ENCODE measurements at places on chromosomes 1 and 21. TPM values are rescaled to one million over a fixed set of nuclear protein-coding genes. Genes with fewer than 3 reads are reported as not detected.

DNA sequence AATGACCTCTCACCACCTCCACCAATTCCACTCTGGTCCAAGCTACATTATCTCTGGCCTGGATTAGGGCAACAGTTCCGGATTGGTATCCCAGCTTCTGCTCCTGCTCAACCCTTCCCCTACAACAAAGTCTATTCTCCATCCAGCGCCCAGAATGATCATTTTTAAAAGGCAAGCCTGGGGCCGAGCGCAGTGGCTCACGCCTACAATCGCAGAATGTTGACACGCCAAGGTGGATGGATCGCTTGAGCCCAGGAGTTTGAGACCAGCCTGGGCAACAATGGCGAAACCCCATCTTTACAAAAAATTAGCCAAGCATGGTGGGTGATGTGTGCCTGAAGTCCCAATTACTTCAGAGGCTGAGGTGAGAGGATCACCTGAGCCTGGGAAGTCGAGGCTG, 2.2 kb downstream of the LYST start:
- no peak overlapping the region for H3K4me3 ChIP-seq
- no peak overlapping the region for H3K27ac ChIP-seq
- no peaks in the 10 kb centered on the region for H3K27me3 ChIP-seq
- no peak for DNase-seq
- H3K36me3 ChIP-seq, result no peaks in the 10 kb centered on the region
- peaks cover 5% of the 10 kb centered on the region for H3K4me1 ChIP-seq

- no peak overlapping the region for H3K27ac ChIP-seq
- DNase-seq, result peak; percentile 81
- H3K36me3 ChIP-seq, result no peaks in the 10 kb centered on the region
- no peak overlapping the region for H3K4me3 ChIP-seq
- no peaks in the 10 kb centered on the region for H3K4me1 ChIP-seq
These were observed 210.3 kb upstream of the CACYBP start for GRCh38 chr1:174789399-174789798.

DNA sequence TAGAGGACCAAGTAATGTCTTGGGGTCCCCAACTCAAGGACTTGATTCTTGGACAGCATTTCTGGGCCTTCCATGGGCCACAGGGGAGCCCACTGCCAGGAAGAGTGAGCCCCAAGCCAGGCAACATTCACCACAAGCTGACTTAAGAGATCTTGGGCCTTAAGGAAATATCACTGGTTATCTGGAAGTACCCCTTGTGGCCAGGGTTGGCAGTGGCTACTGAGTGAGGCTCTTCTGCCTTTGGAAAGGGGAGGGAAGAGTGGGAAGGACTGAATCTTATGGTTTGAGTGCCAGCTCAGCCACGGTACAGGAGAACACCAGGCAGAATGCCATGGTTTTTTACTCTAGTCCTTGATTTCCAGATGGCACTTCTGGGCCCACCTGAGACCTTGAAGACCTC, 228.9 kb upstream of the RGS18 start:
- no peak for DNase-seq
- H3K4me1 ChIP-seq, result no peaks in the 10 kb centered on the region
- no peak overlapping the region for H3K27ac ChIP-seq
- no peaks in the 10 kb centered on the region for H3K36me3 ChIP-seq
- H3K27me3 ChIP-seq, result no peaks in the 10 kb centered on the region

DNA sequence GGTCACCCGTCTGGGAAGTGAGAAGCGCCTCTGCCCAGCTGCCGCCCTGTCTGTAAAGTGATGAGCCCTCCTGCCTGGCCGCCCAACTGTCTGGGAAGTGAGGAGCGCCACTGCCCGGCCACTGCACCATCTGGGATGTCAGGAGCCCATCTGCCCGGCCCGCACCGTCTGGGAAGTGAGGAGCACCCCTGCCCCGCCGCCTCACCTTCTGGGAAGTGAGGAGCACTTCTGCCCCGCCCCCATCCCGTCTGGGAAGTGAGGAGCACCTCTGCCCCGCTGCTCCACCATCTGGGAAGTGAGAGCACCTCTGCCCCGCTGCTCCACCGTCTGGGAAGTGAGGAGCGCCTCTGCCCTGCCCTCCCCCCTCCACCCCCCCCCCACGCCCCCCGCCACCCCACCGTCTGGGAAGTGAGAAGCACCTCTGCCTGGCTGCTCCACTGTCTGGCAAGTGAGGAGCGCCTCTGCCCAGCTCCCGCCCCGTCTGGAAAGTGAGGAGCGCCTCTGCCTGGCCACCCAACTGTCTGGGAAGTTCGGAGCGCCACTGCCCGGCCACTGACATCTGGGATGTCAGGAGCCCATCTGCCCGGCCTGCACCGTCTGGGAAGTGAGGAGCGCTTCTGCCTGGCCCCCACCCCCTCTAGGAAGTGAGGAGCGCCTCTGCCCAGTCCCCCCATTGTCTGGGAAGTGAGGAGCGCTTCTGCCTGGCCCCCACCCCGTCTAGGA, 4.5 kb upstream of the ZZZ3 start:
- H3K27me3 ChIP-seq, result no peaks in the 10 kb centered on the region
- H3K4me1 ChIP-seq, result no peaks in the 10 kb centered on the region
- no peak overlapping the region for H3K27ac ChIP-seq
- no peak for DNase-seq

DNA sequence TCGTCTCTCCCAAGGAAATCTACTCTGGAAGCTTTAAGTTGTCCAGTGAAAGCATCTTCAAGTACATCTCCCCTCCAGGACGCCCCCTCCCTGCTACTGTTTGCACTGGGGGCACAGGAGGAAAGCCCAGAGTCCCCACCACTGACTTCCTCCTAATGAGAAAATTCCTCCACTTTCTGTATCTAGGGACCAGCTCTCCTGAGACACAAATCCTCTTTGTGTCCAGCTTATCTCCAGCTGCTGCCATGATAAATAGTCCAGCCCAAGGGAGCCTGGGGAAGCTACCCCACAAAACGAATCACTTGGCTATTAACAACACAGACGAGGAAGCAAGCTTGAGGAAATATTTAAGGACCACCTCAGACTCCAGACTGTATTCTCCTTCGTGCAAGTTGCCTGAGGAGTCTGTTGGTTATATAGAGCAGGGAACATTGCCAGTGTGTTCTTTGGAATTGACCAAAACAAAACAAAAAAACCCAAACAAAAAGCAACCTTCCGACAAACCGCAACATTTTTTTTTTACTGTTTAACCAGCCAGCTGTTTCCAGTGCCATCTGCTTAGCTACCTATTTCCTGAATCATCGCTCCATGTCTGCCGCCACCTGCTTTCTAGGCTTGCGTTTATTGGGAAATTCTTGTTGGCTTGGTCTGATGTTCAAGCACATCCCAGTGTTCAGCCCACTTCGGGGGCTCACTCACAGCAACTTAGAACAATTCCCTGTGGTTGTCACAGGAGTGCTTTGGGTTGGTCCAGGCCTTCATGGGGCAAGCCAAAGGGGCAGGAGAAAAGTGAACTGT, 7.7 kb downstream of the C1orf226 start:
- no peaks in the 10 kb centered on the region for H3K4me1 ChIP-seq
- DNase-seq, result peak; percentile 30
- no peak overlapping the region for H3K27ac ChIP-seq
- H3K4me3 ChIP-seq, result no peak overlapping the region

DNA sequence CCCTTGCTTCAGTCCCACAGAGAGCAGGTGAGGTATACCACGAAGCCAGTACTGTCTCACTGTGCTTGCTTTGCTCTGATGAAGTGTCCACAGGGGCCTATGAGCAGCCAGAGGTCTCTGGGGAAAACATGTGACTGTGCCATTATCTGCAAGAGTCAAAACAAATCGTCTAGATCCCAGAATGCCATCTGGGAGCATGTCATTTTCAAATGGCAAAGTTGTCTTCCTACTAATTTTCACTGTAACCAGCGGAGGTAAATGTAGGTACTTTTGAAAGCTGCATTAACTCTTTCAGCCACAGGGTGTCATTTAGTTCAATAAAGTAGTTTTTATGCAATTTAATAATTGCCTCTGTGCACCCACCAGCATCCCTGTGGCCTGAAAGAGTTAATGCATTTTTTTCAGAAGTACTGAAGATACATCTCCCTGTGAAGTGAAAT, 173.6 kb upstream of the SGIP1 start:
- DNase-seq, result no peak
- no peaks in the 10 kb centered on the region for H3K27me3 ChIP-seq
- H3K27ac ChIP-seq, result no peak overlapping the region
- peaks cover 31% of the 10 kb centered on the region for H3K36me3 ChIP-seq
- H3K4me3 ChIP-seq, result no peak overlapping the region

DNA sequence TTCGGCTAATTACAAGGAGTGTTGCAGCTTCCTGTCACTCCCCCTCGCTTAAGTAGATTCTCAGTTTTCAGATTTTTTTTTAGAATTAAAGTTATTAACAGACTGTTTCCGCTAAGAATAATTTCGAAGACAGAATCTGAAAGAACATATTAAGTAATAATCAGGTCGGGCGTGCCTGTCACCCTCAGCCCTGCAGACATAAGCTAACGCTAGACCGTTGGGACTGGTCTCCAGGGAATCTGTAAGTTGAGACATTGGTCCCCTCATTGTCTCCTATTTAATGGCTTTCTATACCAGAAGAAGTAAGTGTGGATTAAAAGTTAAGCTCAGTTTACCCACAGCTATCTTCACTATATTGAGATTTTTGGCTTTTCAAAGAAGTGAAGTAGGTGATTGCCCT, 14.5 kb downstream of the NMNAT1 start:
- DNase-seq, result no peak
- H3K27me3 ChIP-seq, result no peaks in the 10 kb centered on the region
- no peak overlapping the region for H3K4me3 ChIP-seq
- H3K27ac ChIP-seq, result no peak overlapping the region
- no peaks in the 10 kb centered on the region for H3K36me3 ChIP-seq

DNA sequence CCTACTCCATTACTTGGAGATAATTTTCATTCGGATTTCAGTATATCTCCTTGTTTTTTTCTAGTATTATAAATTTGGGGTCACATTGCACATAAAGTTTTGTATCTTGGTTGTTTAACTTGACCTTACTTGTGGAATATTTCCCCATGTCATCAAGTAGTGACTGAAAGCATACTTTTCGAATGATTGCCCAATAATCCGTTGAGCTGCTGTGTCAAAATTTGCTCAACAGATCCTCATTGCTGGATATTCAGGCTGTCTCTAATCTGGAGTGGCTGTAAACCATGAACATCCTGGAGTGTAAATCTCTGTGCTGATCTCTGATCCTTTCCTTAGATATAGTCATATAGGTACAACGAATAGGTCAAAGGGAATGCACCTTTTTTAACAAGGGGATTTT, 4.9 kb downstream of the NIPAL3 start:
- peaks cover 16% of the 10 kb centered on the region for H3K36me3 ChIP-seq
- DNase-seq, result peak; percentile 29
- H3K4me1 ChIP-seq, result peaks cover 15% of the 10 kb centered on the region
- H3K4me3 ChIP-seq, result no peak overlapping the region
- H3K27me3 ChIP-seq, result no peaks in the 10 kb centered on the region

PRKCZ gene
- 2.8 TPM for total RNA-seq

DNAI4 gene
- 1.7 TPM for total RNA-seq

PRRX1 gene
- 65.4 TPM for total RNA-seq

CHODL gene
- under 0.01 TPM for total RNA-seq

TAS1R3 gene
- total RNA-seq, result not detected

PFKL gene
- total RNA-seq, result 100 TPM

PUM1 gene
- total RNA-seq, result 71.9 TPM

All from IMR-90 (cell line).